NCI-H2171 treated with DMSO at 0.1 percent for 48 hours (cell line): ENCODE measurements at places on chromosomes 2 and 18.

GRCh38 chr2:197108758-197109157 lies 182.3 kb upstream of the PGAP1 start:
- DNase-seq = no peak

DNA sequence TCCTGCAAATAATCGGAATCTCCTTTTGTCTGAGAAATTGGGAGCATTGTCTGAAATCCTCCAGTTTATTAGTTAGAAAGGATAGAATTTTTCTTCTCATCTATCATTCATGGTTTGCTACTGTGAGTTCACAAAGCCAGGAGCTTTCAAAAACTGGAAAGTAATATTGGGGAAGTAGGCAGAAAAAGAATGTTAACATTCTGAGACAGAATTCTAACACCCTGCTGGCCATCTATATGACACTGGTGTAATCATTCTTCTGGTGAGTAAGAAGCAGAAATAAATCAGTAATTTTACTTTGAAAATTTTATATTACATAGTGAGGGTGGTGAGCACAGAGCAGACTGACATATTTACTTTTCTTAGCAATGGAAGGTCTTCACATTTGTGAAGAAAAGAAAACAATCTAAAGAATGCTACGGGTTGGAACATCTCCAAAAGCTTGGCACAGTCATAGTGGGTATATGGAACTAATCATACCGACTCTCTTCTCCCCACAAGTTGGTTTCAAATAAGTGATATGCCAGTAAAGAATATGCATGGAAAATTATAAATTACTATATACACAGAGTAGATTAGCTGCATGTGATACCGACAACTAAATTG lies 344.9 kb downstream of the LPIN1 start:
- no peak for DNase-seq

GRCh38 chr2:24711865-24712264 lies 81.3 kb downstream of the PTRHD1 start:
- no peak for DNase-seq

GRCh38 chr2:231613331-231613662 lies 20.6 kb downstream of the TEX44 start:
- DNase-seq = no peak

DNA sequence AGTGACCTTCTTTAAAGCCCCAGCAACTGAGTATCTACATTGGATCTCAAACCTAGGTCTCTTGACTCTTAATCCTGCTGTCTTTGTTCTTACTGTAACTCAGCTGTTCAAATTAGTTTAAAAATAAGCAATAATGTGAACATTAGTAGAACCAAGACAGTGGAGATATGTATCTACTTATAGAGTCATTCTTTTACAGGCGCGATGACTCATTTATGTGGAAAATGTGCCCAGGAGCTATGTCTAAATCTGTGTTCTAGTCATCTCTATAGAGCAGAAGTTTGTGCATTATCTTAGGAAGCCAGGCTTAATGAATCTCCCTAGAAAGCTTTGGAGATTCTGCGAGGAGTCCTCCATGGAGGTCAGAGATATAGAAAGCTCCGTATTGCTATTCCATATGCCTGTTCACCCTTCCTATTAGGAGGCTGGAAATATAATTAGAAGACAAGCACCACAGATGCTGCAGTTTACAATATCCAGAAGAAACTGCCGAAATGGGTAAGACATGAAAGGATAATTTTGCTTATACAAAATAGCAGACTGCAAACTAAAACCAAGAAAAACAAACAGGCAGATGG lies 211.6 kb downstream of the TRIB2 start:
- peak; percentile 60 for DNase-seq

- DNase-seq = no peak
These were observed 210.3 kb downstream of the CYP26B1 start for GRCh38 chr2:71937396-71937795.

DNA sequence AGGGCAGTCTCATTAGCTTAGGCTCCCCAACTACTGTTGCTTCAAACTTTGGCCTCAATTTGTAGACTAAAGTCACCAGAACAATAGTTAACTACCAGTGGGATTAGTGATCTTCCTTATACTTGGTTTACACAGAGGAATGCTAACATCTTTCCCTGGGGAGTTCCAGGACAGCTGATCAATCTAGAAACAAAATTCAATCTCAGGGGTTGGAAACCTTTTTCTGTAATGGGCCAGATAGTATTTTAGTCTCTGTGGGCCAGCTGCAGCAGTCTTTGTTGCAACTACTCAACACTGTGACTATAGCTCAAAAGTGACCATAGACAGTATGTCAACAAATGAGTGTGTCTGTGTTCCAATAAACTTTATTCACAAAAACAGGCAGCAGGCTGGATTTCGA lies 85.7 kb downstream of the METTL8 start:
- DNase-seq = no peak

DNA sequence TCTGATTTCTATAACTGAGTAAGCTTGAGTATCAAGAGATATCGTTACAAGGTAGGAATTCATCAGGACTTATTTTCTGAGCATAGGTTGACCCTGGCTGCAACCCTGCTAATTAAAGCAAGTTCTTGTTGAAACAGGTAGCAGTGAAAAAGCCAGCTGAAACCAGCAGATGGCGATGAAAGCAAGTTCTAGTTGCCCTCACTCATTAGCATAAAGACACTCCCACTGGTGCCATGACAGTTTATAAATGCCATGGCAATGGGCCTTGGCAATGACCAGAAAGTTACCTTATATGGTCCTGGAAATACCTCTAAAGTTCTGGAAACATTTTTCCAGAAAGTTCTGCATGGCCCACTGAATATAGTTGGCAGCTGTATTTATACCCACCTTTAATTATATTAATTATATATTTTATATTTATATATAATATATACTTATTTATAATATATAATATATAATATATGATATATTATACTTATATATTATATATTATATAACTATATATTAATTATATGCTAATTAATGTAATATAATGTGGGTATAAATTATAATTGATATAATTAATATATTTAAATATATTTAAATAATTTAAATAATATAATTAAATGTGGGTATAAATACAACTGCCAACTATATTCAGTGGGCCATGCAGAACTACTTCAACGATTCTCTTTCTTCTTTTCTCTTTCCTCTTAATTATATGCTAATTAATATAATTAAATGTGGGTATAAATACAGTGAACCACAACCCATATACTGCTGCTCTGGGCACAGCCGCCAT lies 188.0 kb downstream of the CDH7 start:
- peak; percentile 49 for DNase-seq

DNA sequence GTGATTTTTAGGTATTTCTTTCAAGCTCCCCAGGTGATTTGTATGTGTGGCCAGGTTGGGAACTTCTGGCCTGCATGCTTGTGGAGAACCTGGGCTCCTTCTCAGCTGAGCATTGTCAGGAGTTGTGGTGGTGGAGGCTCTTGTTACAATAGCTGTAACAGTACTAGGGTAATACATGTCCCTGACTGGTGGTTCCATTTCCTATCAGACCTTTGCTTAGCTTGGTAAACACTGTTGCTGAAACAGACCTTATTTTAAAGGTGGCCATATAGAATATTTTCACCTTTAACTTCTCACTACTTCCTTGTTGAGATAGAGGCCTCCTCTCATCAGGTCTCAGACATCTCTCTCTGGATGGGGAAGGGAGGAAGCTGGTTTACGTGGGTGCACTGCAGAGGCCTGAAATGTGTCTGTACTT lies 79.2 kb downstream of the SETBP1 start:
- DNase-seq = no peak

GRCh38 chr2:239259603-239260298 lies 141.1 kb downstream of the HDAC4 start:
- DNase-seq = no peak

DNA sequence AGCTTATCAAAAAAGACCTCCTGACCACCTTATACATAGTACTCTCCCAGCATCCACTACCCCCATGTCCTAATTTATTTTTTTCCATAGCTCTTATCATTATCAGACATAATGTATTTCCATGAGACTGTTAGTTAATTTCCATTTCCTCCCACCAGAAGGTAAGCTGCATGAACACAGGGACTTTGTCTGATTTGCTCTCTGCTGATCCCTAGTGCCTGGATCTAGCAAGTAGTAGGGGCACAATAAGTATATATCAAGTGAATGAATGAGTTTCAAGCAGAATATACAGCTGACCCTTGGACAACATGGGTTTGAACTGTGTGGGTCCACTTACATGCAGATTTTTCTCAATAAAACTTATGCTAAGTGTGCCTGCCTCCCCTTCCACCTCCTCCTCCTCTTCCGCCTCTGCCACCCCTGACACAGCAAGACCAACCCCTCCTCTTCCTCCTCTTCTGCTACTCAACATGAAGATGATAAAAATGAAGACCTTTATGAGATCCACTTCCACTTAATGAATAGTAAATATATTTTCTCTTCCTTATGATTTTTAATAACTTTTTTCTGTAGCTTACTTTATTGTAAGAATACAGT lies 53.8 kb downstream of the CTAGE1 start:
- no peak for DNase-seq

DNA sequence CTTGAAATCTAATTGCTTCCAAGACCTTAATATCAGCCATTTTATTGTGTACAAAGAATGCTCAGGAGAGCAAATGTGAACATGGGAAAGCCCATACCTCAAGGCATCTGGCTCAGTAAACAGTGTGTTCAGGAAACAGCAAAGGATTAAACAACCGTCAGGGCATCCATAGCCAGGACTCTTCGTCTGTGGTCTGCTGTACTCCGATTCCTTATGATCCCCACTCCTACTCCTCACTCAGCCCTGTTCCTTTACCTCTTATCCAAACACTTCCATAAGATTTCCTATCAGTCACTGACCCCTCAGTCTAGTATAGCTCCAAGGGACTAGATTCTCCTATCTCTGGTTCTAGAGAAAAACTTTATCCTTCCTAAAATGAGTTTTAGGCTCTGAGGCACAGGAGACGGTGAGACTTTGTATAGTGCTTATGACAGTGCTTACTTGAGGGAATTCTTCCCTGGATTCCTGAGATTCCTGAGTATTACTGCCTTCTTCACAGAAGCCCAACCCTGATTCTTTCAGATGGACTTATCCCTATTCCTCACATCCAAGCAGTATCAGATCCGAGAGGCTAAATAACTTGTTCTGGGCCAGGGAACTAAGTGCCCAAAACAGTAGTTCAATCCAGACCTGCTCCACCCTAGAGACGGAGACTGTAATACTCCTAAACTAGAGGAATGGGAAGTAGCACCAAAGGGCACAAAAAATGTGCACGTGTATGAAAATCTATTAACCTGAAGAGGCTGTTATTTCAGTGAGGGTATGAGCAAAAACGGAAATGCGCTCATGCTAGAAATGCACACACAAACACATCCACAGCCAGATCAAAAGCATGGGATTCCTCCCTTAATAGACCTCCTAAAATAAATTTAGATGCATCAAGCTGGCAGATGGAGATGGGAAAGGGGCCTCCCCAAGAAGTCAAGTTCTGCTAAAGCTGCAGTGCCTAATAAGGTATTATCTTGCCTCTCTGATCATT lies 42.1 kb upstream of the SIGLEC15 start:
- no peak for DNase-seq

- DNase-seq = no peak
These were observed 40.0 kb upstream of the NFATC1 start for GRCh38 chr18:79355433-79356335.
